ENCODE measurements at places on chromosomes 12 and 14.

GRCh38 chr12:75863533-75863932, 168.0 kb downstream of the PHLDA1 start:
- DNase-seq = no peak

DNA sequence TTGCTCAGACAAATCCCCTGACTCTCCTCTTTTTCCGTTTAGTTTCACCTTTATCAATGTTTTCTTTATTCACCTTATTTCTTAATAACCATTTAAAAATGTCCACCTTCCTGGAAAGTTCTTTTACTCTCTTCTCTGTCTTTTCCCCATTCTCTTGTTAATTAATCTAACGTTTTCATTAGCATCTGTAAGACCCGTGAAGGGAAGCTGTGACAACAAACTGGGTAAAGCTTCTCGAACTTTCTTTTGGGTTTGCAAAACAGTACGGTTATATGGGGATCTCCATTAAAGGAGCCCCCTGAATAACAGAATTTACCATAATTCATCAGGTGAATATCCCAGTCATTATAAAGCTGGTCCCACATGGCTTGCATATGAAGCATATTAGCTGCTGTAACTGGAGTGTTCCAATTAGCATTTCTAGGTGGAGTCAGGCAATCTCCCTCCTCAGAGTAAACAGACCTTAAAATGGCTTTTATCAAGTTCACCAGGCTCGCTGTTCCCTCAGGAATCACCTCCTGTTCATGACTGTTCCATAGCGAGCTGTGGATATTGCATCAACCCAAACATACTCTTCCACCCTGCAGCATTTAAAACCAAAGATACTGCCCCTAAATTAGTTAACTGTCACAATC, 42.4 kb downstream of the TMEM30B start:
- DNase-seq = no peak

DNA sequence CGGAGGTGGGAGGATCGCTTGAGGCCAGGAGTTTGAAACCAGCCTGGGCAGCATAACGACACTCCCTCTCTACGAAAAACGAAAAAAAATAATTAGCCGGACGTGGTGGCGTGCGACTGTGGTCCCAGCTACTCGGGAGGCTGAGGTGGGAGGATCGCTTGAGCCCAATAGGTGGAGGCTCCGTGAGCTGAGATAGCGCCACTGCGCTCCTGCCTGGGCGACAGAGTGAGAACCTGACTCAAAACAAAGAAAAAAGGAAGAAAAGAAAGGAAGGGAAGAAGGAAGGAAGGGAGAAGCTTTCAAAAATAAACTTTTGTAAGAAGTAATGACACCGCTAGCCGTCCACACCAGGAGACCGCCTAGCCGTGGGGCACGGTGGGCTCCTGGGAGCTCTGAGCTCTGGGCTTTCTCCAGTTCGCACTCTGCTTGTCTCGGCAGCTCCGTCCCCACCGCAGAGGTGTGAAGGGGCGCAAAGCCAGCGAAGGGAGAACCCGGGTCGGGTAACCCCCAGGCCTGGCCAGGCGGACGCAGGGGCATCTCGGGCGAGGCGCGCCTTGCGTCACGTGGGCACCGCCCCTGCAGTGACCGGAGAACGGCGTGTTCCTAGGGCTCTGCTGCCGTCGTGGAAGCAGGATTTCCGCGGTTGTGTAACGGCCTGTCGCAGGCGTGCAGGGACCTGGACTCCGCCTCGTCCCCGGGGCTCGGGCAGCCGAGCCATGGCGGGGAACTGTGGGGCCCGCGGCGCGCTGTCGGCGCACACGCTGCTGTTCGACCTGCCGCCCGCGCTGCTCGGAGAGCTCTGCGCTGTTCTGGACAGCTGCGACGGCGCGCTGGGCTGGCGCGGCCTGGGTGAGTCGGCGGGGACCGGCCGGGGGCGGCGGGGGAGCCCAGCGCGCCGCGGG, at the start of gene IRAK3:
IRAK3 (plus strand) TSS at position 631 of the 902 bp plus-strand sequence; CDS start at position 717, 86 bp downstream.
- peak; percentile 24 for DNase-seq

- DNase-seq = no peak
Measured at GRCh38 chr14:23464700-23465099, 4.8 kb upstream of the NGDN start.

DNA sequence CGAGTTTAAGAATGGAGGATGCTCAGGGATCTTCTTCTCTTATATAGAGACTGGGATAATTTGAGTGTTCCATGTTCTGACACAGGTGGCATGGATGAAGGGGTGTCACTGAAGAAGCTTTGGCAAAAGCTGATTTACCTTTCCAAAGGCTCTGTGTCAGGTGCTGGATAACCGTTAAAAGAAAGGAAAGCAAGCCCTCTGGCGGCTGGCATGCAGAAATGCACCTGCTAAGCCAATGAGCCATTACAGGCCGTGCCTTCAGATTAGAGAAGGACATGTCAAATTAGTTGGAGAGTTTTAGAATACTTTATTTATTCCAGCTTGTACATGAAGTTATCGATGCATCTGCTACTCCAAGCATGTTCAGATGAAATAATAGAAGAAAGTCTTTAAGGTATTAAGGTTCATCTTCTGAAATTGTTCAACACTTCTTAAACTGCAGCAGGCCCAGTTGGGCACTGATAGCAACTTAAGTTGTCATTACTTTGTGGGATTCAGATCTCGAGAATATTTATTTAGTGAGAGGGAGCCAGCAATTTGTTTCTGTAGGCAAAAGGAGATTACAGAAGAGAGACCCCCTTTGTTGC, 678.2 kb downstream of the NRXN3 start:
- DNase-seq = peak; percentile 41

DNA sequence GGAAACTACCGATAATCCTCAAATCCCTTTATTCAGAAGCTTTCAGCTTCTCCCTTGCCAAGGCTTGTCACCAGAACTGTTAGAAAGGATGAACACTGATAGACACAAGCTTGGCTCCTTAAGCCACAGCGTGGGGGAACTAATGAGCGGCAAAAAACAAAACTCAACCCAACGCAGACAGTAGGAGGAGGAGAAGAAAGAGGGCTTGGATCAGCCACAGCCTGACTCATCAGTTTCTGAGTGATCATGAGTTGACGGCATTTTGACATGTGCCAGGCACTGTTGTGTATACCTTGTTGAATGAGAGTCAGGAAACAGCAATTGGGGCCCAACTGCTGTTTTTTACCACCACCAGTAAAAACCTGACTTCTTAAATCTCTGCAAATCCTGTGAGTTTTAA, 23.7 kb downstream of the PLXNC1 start:
- no peak for DNase-seq

DNA sequence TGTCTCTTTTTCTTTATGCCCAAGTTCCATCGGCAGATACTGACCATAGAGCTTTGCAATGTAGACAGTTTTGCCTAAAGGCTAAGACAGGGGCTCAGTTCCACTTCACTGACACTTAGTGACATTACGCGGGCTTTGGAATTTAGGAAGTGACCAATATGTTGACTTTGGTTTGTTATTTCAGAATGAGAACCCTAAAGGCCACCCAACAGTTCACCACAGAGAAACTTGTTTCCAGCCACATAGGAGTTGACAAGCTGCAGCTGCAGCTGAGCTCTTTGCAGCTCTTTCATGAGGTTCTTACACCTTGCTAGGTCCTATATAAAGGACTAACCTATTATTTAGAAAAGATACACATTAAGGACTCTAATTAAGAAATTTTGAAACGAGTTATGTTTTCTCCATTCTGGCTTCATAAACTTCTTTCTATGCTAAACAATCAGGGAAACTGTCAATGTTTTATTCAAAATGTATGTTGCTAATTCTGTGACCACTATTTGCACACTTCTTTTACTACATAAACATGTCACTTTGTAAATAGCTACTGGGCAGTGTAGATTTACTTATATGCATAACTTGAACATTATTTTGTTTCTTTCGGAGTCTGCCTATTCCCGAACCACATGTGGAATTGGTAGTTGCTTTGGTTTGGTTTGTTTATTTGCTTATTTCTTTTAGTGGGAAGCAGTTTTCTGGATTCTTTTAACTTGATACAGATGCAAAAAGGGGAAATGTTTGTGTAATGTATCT, 18.5 kb upstream of the KLRD1 start:
- no peak for DNase-seq

DNA sequence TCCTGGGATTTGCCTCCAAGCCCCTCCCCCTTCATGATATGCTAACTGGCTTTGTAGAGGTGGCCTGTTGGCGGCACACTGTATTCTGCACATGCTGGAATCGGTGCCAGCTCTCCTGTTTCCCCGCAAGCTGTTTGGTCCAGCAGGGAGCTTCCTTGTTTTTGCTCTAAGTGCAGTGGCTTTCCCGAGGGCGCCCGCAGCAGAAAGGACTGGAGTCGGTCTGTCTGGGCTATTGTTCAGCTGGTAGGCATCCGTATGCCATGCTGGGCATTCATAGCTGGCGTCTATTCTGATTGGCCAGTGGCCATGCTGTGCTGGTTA, 88.9 kb upstream of the MED13L start:
- DNase-seq = no peak

DNA sequence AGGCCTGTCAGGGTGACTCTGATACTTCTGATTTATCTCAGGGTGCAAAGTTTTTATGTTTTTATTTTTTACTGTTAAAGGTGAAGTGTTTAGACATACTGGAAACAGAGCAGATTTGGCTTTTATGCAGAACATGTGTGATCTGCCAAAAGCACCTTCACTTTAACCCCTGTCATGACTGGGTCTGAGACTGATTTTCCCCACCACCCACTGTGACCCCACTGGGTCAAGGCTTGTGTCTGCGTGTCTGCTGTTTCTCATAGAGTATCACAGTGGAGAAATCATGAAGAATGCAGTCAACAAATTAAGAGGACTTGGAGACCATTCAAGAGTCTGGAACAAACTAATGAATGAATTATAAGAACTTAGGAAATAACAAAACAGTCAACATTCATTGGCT, 131.2 kb downstream of the SPTSSA start:
- no peak for DNase-seq

GRCh38 chr12:74983917-74984316, 225.7 kb downstream of the KCNC2 start:
- DNase-seq = no peak
